Activated T-cell treated with anti-CD3 and anti-CD28 coated beads, Interleukin-2, amount 50 U/mL, for 24 hours (primary cell): ENCODE measurements at places on chromosomes 12 and 14.
A peak's percentile ranks its signal among the peaks of the same experiment; 100 is the strongest.

- DNase-seq: no peak
Measured at GRCh38 chr12:82966001-82966559, 279.4 kb downstream of the TMTC2 start.

GRCh38 chr12:88057994-88058718, 29.0 kb upstream of the C12orf50 start:
- DNase-seq: no peak

- no peak for DNase-seq
Measured at GRCh38 chr14:35201066-35201465, 78.7 kb downstream of the PRORP start.

DNA sequence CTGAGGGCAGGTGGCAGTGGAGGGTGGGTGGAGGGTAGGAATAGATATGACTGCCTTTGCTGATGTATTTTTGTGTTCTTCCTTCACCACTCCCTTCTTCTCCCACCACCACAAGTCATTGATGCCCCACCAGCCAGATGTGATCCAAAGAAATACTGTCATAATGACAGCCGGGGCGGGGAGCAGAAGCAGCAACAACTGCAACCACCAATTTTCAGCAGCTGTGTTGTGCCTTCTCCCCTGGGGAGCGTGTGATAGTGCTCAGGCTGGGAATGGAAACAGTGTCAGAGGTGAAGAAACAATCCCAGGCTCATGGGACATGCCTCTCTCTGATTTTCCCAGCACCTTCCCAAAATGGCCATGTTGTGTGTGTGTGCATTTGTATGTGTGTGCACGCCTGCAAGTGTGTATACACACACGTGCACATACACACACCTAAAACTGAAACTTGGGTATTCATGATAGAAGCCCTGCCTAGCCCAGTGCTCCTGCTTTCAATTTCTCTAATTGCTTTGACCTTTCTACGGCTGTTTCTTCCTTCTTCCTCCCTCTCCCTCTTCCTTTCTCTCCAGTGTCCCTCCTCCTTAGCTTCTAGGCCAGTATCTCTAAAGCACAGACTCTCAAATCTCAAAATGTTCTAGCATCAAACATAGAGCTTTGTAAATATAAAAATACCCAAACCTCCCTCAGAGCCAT, 299.2 kb upstream of the FKBP4 start:
- DNase-seq: no peak

- DNase-seq: no peak
Measured at GRCh38 chr12:82425241-82425640, 66.9 kb downstream of the METTL25 start.

DNA sequence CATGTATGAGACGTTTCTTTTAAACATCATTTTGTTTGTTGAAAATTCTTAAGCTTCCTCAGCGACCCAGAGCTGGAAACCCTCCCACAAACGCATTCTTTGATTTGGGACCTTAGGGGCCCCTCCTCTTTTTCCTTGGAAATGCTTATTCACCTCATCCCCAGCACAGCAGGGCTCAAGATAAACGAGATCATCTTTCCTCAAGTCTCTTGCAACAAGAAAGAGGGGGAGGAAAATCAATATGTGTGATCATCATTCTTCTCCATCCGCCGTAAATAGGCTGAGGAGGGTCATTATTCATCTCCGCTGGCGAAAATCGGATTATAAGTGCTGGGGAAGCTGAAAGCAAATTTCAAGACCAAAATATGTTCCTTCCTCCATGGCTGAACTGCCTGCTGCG, 1415.2 kb downstream of the AACS start:
- no peak for DNase-seq

DNA sequence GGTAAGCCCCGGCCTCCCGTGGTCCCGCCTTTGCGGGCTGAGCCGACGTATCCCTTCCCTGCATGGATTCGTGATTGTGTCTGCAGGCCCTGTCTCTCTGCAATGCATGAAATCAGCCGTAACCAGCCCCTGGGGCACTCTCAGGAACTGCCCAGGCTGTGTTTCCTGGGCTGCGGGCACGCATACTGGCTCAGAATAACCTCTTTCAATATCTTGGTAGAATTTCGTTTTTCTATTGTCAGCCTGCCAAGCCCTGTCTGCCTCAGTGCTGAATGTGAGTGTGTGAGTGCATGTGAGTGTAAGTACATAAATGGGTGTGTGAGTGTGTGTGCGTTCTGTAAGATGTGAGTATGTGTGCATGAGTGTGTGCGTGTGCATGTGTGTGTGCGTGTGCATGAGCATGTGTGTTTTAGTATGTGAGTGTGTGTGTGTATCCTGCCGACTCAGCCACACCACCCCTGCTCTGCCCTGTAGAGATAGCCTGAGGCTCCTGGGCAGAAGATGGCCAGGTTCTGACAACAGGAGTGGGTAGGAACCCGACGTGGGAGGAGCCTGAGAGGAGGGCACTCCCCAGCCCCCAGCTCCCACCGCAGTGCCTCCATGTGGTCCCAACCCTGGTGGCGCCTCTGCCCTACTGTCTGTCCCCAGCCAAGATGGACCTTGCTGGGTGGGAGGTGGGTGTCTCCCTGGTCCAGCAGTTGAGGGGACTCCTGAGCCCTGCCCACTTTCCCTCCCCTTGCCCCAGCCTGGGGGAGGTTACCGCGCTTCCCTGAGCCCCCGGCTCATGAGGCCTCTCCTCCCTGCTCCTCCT, 268.8 kb downstream of the ADGRD1 start:
- peak; percentile 29 for DNase-seq

GRCh38 chr12:80849337-80849736, 88.4 kb downstream of the LIN7A start:
- DNase-seq: no peak

DNA sequence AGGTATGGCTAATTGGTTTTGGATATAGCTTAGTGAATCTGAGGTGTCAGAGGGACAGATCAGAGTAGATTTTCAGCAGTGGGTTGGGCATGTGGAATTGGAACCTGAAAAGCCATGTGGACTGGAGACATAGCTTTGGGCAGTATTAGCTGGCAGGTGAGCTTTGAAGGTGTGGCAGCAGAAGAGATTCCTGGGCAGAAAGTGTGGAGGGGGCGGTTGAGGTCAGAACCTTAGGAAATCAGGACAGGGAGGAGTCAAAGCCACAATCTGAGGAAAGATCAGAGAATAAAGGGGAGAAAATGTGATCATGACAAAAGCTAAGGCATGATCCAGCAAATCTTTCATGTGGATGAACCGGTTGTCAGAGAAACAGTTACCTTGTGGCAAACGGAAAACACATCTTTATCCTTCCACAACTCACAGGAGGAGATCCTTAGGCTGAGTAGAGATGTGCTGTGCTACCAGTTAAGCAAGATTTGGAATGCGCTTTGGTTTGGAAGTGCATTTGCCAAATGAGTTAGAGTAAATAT, 56.4 kb downstream of the PTGER2 start:
- DNase-seq: no peak

GRCh38 chr14:49052521-49052920, 533.7 kb downstream of the RPS29 start:
- no peak for DNase-seq

- DNase-seq: no peak
Measured at GRCh38 chr12:100485983-100486382, 12.3 kb downstream of the NR1H4 start.

DNA sequence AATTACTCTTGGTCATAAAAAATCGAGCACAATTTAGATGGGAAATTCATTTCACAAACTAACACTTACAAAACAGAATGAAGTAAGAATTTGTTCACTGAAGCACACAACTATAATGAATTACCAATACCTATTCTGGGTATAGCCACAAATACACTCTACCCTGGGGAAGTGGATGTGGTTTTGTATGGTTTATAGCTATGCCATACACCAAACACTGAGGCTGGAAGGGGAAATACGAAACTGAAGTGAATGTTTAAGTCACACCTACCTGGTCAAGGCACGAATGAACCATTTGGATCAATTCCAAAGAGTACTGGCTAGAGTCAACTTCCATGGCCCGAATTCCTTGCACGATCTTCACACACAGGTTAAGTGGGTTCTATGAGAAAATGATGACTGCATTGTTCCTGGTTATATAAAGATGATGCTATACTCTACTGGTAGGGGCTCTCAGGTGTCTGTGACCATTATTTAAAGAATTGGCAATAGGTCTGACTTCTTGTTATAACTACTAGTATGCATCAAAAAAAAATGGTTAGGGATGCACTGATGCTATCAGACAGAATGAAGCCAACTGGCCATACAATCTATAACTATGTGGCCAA, 12.8 kb downstream of the NEK9 start:
- DNase-seq: no peak

DNA sequence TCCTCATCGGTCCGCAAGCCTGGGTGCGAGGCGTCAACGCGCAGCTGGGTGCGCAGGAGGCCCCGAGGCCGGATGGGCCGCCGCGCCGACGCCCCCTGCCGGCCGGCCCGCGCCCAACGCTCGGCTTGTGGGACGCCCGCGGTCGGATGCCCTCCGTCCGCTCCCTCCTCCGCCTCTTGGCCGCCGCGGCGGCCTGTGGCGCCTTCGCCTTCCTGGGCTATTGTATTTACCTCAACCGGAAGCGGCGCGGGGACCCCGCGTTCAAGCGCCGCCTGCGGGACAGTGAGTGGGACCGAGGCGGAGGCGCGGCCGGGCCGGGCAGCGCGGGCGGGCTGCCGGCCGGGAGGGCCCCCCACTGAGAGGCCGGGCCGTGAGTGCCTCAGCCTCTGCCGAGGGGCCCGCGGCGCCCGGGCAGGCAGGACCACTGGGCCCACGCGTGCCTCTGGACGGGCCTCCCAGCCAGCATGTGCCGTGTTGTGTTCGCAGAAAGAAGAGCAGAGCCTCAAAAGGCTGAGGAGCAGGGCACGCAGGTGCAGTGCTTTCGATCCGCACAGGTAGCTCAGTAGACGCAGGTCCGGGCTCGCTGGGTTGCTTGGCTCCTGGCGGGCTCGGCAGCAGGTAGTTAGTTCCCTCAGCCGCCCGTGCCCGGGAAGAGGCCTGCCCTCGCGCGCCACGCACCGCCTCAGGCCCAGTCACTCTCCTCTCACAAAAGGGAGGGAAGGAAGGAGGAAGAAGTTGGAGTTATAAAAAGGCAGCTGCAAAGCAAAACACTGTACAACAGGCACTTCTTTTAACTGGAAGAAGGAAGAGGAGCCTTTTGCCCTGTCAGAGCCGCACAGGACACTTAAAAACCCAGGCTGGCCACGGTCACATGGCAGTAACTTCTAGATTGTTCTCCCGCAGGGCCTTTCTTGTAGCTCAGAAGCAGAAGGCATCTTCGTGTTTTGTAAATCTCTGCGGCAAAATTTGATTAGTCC, at the start of gene TOMM20L:
TSS of gene TOMM20L (plus strand) at position 119 of the 977 bp plus-strand sequence. CDS start at position 147, 28 bp downstream.
- DNase-seq: peak; percentile 85
